ENCODE measurements at places on chromosomes 5 and 9. TPM values are rescaled to one million over a fixed set of nuclear protein-coding genes. Genes with fewer than 3 reads are reported as not detected.

DNA sequence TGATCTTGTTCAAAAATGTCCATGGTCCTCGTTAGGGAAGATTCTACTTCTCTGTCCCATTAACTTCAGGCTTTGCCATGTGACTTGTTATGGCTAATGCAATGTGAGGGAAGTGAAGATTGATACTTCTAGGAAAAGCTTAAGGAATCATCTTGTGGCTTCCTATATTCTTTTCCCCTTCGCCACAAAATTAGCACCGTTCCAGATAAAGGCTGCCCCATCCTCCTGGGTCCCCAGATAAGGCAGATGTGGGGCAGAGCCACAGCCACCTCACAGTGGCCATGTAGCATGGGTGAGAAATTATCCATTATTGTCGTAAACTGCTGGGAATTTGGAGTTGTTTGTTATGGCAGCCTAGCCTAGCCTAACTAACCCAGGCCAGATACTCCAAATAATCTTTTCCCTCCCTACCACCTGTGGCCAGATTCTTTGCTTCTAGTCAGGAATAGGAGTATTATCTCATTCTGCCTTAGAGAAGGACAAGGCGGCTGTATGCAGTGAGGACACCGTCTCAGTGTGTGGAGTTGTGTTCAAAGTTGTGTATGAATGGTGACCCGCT, 31.9 kb upstream of the BOD1 start:
- no peak for DNase-seq

- no peak for DNase-seq
These were observed 91.5 kb downstream of the SPRY4 start for GRCh38 chr5:142233083-142234032.

GRCh38 chr9:129571298-129572051, 49.4 kb downstream of the C9orf50 start:
- peak; percentile 51 for DNase-seq

DNA sequence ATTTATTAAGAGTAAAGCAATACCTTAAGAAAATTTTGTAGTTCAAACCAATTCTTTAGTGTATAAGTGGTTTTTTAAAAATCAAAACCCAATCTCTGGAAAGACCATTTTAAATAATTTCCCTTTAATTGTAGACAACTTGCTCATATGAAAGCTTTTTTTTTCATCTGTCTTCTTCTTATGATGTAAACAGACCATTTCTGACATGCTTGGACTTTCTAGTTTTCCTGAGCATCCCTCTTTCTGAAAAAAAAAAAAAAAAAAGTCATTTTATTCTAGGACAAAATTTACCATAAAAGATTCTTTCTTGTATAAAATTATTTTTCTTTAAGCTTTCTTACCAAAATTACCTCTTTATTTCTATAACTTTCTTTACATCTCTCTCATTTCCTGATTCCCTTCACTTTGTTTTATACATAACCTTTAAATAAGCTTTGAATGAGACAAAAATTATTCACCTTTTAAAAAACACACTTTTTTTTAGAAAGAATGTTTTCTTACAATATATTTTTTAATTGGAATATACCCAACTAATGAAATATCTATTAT, 67.5 kb downstream of the COL15A1 start:
- DNase-seq = no peak

DNA sequence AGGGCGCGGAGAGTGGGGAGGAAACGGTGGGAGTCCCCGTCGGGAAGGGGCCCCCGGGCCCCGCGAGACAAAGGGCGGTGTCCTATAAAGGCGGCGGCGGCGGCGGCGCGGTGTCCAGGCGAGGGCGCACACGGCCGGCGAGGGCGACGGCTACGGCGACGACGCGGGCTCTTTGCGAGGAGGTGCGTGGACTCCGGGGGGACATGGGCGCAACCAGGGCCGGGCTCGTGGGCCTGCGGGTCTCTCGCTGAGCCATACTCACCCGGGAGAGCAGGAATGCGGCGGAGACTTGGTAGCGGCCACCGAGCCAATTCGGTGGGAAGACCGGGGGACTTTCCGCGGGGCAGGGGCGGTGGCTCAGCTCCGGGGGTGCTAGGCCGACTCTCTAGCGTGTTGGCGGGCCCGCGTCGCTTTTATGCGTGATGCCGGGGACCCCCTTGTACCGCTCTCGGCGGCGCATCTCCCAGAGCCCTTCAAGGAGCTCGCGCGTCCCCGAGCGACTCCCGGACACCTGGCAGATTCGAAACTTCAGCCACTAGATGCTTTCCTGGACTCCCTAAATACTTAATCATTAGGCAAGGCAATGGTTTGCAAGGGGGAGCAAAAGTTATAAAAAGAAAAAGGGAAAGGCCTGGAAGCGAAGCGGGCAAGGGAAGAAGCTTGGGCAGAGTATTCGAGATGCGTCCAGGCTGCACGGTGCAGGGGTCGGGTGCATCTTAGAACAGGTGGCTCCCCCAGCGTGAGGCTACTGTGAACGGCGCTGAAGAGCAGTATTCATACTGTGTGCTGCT, 5.9 kb upstream of the TAL2 start:
- DNase-seq = peak; percentile 59

GRCh38 chr5:146390469-146390868, 51.8 kb downstream of the POU4F3 start:
- no peak for DNase-seq

DNA sequence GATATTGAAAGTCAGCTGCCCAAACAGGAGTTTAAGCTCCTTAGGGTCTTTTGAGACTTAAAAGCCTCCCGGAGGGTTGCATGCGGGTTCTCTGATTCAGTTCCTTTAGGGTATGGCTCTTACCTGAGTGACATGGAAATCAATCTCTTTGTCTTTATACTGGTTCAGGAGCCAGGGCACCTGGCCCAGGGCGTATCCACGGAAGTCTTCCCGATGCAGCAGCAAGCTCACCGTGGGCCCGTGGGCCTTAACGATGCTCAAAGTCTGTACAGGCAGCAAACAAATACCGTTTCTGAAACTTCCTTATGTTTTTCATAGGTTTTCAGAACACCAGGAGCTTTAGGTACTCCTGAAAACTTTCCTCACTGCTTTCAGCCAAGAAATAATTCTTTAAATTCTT, 13.2 kb downstream of the MROH2B start:
- DNase-seq = no peak

DNA sequence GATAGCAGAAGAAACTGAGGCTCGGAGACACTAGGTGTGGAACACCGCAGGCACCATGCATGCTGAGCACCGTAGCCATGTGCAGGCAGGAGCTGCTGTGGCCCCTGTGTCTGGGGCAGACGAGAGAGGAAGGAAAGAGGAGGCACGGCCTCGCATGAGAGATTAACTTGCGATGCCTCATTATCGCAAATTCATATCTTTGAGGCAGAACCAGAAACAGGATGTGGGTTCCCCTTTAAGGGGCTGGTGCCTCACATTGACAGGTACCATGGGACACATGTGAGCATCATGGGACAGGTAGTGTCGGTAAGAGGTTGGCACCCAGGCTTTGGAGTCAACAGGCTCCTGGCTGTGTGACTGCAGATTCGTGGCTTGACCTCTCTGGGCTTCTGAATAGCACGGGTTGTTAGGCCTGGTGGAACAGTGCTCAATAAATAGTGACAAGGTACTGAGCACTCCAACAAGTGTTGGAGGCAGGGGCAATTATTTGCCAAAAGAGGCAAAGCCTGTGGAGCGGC, 40.8 kb downstream of the NAIF1 start:
- no peak for DNase-seq

DNA sequence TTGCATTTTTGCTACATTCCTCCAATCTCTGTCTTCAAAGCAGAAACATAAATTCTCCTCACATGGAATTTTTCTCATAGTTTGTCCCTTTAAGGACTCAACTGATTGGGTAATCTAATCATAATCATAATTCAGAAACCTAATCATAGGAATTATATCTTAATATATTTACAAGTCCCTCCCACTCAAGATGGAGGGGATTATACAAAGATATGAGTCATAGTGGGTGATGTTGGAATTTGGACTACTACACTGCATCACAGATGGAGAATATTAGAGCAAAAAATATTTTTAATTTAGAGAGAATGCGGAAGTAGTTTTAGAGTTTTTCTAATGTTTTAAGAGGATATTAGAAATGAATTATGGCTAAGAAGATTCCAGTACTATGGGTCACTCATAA, 1034.0 kb downstream of the DTWD2 start:
- DNase-seq = no peak

- DNase-seq = no peak
These were observed 76.4 kb upstream of the GPR151 start for GRCh38 chr5:146592352-146592751.

DNA sequence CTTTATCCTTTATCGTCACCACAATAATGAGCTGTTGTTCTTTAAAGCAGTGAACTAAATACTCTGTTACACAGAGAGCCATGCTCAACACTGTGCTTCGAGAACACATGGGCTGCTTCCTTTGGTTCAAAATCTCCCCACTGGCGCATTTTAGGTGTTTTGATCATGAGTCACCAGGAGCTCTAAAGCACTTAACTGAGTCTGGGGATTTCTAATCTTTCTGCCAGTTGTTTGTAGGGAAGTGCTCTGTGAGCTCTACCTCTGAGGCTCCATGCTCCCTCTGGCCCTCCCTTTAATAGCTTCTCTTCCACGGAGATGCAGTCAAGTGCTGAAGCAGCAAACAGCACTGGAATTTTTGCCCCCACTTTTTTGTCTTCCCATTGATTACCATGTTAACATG, 17.0 kb downstream of the ERAP2 start:
- no peak for DNase-seq

- DNase-seq = no peak
These were observed 37.8 kb downstream of the DNAJB5 start for GRCh38 chr9:35027374-35027773.

DNA sequence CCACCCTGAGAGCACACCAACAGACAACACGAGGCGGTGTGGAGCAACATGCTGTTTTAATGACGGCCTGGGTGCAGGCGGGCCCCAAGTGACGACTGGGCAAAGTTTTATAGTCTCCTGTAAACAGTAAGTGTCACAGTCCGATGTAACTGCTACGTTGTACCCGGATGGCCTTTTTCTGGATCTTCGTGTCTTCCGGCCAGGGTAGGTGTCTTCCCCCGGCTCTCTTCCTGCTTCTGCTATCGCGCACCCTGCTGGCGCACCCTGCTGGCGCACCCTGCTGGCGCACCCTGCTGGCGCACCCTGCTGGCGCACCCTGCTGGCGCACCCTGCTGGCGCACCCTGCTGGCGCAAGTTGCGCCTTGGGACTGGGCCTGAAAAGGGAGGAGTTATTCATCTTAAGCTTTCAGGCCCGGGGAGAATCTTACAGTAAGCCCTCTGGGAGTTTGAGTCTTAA, 143.0 kb upstream of the TARS1 start:
- DNase-seq = no peak

DNA sequence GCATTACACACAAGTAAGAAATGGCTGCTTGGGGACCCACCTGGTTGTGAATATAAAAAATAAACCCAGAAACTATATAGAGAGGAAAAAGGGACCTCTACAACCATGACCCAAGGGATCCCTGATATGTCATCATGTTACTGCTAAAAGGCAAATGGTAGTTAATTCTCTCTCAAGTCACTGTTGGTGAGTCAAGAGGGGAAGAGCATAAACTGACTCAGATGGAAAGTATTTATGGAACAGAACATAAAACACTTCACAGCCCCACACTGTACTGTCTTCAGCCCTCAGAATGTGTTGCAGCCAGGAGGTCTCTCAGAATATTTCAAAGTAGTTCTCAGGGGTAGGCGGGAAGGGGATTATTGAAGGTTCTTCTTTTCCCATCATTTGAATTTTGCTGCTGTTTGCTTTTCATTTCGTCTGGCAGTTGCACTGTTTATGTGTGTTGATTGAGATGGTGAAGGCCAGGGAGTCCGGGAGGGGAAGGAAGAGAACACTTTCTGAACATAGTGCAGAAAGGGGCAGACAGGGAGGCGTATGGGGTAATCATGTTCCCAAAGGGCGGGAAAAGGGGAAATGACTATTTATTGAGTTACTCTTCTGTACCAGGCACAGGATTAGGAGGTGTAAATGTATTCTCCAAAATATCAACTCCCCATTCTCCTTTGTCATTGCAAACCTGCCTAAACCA, 85.5 kb downstream of the TEK start:
- DNase-seq = no peak

GRCh38 chr5:120108586-120109248, 355.4 kb upstream of the PRR16 start:
- DNase-seq = no peak

GABRA6 gene
- not detected for total RNA-seq

ADAMTSL1 gene
- total RNA-seq = 0.73 TPM

TLX3 gene
- not detected for total RNA-seq

LAMC3 gene
- total RNA-seq = 9.9 TPM

IL7R gene
- 3.0 TPM for total RNA-seq

SPATA9 gene
- total RNA-seq = not detected
